ENCODE measurements at places on chromosomes 5 and 9. TPM values are rescaled to one million over a fixed set of nuclear protein-coding genes. Genes with fewer than 3 reads are reported as not detected.
A peak's percentile ranks its signal among the peaks of the same experiment; 100 is the strongest.

DOK3 gene
- total RNA-seq: 57.1 TPM

MCTP1 gene
- total RNA-seq: 16.7 TPM

SLC1A1 gene
- not detected for total RNA-seq

MYOZ3 gene
- total RNA-seq: 10.2 TPM

POU5F2 gene
- 1.6 TPM for total RNA-seq

ARHGEF37 gene
- total RNA-seq: 0.27 TPM

TPM2 gene
- total RNA-seq: 5.7 TPM

LCN9 gene
- total RNA-seq: not detected

GRCh38 chr5:82942083-82942881 lies 134.9 kb downstream of the TMEM167A start:
- peak; percentile 67 for DNase-seq

GRCh38 chr5:142016556-142016955 lies 3.7 kb upstream of the GNPDA1 start:
- no peak for DNase-seq

GRCh38 chr9:108296056-108296455 lies 559.7 kb downstream of the ACTL7B start:
- DNase-seq: no peak

DNA sequence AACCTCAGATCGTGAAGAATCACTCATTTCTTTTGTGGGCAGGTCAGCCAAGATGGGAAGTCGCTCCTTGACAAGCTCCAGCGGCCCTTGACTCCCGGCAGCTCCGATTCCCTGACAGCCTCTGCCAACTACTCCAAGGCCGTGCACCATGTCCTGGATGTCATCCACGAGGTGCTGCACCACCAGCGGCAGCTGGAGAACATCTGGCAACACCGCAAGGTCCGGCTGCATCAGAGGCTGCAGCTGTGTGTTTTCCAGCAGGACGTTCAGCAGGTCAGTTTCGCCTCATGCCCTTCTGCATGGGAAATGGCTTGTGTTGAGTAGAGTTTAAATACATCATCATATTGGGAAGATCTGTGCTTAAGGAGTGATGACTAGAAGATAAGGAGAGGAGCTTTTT lies 173.3 kb downstream of the TRIO start:
- DNase-seq: no peak

DNA sequence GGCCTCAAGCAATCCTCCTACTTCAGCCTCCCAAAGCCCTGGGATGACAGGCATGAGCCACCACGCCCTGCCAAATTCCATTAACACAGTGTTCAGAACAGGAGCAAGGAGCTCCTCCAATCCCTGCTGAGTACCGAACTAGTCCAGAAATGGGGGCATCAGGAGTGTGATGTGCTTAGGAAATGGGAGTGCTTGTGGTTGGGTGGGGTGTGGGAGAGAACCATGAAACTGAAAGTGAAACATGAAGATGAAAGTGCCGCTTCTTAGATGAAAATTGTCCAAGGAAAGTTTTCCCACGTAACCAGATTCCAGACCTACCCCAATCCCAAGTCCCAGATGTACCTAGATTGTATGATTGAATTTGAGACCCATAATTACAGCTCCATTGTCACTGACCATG lies 16.7 kb upstream of the ZNF131 start:
- no peak for DNase-seq

DNA sequence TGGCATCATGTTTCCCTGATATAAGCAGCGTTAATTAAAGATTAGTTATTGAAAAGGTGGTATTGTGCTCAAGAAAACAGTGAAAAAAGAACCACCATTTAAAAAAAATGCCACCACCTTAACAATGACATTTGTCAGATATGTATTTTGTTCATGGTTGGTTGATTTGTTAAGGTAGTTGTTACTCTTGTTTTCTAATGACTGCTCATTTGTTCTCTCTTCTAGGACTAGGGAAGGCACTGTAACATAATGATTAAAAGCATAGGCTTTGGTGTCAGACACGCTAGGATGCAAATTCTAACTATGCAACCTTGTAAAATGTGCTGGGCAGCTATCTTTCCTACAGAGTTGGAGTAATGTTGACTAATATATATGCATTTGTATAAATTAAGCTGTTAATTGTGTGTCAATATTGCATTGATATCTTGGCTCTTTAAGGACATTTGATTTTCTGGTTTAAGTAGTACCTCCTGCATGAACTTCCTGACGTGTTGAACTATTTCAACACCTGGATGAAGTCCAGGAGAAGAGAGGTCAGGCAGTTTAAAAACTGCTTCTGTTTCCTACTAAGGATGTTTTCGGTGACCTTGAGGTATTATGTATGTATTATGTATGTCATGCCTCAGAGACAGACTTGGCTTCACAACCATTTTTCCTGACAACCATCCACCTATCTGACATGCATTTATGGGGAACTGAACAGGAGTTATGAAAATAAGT lies 77.8 kb downstream of the MUSK start:
- no peak for DNase-seq

DNA sequence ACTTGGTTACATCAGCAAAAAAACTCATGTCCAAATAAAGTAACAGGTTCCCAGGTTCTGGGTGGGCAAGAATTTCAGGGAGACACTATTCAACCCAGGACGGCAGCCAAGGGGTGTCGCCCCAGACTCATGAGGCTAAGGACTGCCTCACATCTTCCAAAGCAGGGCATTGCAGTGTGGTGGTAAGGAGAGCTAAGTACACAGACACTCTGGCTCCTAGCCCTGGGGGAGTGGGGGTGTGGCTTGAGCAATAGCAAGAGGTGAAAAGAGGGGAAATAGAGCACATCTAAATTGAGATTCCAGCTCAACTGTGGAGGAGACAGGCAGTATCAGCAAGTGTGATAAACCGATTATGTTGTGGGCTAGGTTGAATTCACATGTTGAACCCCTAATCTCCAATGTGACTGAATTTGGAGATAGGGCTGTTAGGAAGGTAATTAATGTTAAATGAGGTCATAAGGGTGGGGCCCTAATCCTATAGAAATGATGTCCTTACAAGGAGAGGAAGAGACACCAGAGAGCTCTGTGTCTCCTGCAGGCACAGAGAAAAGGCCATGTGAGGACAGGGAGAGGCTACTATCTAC lies 49.9 kb upstream of the MARCHF11 start:
- no peak for DNase-seq

DNA sequence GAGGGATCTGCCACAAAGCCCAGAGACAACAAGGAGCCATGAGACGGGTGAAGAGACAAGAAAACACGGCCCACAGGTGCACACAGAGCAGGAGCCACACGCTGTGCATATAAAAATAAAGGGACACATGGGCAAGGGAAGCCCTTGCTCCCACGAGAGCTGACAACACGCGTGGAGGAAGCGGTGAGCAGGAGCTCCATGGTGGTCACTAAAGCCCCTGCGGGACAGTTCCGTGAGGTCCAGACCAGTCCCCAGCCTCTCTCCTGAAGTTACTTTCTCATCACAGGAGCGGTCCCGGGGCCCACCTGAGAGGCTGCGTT lies 90.7 kb downstream of the CAMSAP1 start:
- DNase-seq: no peak

- peak; percentile 67 for DNase-seq
Measured at GRCh38 chr9:127199001-127199791, 65.4 kb upstream of the GARNL3 start.

GRCh38 chr5:139574641-139575312 lies 13.6 kb downstream of the UBE2D2 start:
- DNase-seq: peak; percentile 54

DNA sequence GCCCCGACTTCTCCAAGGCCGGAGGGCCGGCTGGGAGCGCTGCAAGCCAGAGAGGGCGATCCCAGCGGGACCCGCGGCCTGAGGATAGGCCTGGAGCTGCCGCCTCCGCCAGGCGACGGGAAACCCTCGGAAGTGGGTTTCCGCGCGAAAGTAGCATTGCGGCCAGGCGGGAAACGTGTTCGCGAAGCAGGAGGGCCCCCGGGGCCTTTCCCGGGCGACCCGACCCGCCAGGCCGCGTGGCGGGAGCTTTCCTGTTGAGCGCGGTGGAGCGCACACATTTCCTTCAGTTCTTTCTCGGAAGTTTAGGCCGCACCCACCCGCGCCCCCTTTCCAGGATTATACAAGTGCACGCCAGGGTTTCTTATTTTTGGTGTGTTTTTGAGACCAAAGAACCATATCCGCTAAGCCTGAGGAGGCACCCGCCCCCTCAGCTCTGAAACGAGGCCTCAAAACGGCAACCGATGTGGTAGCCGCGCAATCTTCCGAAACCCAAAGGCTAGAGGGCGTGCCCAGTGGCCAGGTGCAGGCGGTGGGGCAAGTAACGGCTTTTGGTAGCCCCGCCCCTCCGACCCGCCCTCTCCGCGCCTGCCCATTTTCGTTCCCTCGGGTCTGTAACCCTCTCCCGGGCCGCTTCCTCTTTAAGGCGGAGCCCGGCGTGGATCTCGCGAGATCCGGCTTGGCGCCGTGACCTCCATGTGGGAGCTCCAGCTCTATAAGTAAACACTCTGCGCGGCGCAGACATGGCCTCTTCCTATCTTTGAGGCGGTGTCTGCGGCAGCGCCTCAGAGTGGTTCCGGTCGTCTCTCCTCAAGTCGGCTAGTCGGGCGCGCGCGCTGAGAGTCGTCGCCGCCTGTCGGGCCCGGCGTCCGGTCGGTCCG lies at the start of gene UHRF2:
Gene UHRF2, plus strand, starts transcription at position 713 of the 878 bp plus-strand sequence. CDS start 292 bp downstream, outside the sequence.
- DNase-seq: peak; percentile 100

DNA sequence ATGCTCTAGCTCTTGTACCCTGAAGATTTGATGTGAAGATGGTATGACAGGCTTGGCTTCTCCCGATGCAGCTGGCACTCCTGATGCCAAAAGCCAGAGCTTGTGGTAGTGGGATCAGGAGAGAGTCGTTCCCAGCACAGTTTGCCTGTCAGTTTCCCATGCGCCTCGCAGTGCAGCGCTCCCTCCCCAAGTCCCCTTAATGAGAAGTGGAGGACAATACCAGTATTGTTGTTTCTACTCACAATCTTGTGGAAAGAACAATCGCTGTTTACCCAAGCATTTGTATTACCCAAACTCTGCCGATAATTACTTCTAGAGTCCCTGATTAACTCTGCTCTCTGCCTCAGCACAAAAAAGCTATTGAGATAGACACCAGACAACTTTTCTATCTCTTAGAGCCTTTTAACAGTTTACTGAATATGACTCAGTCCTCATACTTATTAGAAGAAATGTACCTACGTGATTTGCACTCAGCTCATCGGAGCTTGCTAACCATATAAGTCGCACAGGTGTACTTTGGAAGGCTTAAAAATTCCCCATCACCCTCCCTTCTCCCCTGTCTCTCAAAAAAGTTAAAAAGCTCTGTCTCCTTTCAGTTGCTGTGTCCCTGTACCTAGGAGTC lies 283.2 kb upstream of the TMEM161B start:
- no peak for DNase-seq

DNA sequence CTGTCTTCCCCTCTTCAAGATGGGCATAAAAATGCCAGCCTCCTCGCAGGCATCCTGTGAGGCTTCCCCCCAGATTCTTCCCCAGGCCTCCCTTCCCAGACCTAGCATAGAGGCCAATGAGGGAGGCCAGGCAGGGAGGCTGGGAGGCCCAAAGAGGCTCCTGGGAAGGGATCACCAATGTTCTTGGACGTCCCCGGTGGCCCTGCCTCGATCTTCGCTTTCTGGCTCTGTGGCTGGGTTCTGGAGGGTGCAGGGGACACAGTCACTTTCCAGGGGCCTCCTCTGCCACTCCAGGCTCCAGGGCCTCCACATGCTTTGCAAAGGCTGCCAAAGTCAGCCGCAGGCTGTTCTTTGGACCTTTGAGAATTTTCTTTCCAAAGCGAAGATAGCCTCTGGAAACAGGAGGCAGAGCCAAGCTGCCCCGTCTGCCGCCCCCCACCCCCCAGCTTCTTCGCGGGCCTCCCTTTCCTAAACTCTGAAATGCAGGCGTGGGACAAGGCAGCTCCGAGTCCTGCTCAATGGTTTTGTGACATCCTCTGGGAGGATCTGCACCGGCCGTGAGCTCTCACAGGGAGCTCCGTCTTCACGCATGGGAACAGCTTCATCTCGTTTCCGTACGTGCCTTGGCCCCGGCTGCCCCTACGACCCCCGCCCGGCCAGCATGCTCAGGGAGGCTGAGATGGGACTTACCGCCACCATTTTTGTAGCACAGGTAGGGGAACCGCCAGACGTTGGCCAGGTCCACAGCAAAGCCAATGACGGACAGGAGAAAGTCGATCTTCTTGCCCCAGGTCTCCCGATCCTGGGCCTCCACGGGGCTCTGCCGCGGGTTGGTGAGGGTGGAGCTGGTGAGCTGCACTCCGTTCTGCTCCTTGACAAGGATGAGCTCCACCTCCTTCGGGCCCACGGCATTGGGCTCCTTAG lies 2.8 kb downstream of the SLC6A3 start:
- no peak for DNase-seq

DNA sequence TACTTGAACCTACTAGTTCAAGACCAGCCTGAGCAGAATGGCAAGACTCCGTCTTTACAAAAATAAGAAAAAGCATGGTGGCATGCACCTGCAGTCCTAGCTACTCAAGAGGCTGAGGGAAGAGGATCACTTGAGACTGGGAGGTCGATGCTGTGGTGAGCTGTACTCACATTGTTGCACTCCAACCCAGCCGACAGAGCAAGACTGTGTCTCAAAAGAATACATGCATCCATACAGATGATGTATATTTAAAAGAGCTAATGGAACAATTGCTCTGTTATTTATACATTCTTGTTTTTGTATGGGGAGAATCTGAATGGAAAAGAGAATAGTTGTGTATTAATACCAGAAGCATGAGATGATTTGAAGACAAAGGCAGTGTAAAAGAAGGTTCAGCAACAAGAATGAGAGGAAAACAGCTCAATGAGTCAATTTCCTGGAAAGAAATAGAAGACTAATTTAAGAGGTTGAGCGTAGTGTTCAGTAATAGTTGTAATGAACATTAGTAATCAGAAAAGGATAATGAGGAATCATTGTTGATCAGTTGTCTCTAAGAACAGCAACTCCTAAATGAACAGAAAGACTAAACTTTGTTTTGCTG lies 1.9 kb upstream of the LRRC70 start:
- DNase-seq: no peak

- DNase-seq: no peak
Measured at GRCh38 chr9:129748249-129748648, 4.6 kb downstream of the PTGES start.
